Tongue (tissue), 3 donors: ENCODE measurements at places on chromosomes 16 and 17. TPM values are rescaled to one million over a fixed set of nuclear protein-coding genes. Genes with fewer than 3 reads are reported as not detected.
A peak's percentile ranks its signal among the peaks of the same experiment; 100 is the strongest.

DNA sequence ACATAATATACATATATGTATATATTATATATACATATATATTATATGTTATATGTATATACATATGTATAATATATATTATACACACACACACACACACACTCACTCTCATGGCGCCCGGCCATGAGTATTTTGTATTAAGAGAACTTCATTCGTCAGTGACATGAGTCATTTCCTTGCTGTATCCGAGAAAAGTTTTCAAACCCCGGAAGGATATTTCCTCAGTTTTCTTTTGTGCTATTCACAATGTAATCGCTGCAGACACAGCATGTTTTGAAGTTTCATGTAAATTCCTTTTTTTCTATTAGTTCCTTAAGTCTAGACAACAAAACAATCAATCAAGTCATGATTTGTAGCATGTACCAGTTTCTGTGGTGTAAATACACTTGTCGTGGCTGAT, 33.3 kb downstream of the OR1D5 start:
- DNase-seq: no peak

DNA sequence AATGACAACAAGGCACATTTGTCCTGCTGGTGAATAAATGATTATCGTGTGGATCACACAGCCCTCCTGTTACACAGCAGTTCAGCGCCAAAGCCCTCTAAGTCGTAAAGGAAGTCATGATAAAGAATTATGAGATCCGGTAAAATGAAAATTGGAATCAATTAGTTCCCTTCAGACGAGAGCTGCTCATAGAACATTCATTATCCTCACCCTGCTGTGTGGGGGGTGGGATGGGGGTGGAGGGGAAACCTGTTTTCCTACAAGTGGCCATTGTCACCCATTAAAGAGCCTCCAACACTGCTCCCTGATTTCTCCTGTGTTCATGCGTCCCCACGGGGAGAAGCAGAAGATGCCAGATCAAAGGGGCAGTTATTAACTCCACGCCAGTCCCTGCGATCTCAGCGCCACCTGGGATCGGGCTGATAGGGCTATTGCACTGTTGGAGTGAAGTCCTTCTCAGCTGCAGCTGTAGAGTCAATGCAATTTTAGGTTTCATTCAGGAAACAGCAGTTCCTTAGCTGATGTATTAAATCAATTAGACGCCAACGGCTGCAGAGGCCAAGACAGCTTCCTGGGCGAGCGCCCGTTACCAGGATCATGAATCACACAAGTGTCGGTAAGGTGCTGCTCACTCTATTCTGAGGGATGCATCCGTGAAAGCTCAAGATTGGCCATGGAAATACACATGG, 19.2 kb upstream of the CACNG4 start:
- DNase-seq: no peak

- no peak for DNase-seq
Measured at GRCh38 chr17:78173097-78173715, 4.8 kb downstream of the SYNGR2 start.

The MIEN1 gene
- total RNA-seq: 8.7 TPM

The KRTAP1-5 gene
- total RNA-seq: not detected

The HEXD gene
- 26.4 TPM for total RNA-seq

DNA sequence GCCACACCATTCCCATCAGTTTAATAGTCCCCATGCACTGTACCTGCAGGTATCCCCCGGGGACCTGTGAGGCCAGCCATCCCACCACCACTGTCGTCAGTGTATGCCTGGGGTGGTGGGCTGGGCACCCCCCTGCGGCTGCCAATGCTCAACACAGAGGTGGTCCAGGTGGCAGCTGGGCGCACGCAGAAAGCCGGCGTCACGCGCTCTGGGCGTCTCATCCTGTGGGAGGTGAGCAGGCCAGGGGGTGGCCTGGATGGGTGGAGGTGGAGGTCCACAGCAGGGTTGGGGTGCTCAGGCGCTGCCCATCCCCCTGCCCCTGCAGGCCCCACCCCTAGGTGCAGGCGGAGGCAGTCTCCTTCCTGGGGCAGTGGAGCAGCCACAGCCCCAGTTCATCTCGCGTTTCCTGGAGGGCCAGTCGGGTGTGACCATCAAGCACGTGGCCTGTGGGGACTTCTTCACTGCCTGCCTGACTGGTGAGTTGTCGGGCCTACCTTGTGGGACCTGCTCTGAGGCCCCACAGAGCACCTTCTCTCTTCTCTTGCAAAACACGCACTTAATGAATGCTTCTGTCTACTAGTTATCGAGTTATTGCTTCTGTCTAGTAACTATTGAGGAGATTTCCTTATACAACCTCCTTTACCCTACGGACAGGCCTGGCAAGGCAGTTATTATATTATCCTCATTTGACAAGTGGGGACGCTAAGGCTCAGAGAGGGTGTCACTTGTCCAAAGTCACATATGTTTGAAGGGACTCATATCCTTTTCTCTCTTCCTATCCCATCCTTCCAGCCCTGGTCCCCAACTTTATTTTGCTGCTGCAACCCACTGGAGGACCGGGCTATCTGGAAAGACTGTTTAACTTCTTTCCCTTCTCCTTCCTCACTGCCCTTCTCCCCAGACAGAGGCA, 5.8 kb upstream of the TRAF4 start:
- no peak for DNase-seq

The HIC1 gene
- 56.1 TPM for total RNA-seq

The GGA3 gene
- 21.0 TPM for total RNA-seq

The MXRA7 gene
- 200 TPM for total RNA-seq

DNA sequence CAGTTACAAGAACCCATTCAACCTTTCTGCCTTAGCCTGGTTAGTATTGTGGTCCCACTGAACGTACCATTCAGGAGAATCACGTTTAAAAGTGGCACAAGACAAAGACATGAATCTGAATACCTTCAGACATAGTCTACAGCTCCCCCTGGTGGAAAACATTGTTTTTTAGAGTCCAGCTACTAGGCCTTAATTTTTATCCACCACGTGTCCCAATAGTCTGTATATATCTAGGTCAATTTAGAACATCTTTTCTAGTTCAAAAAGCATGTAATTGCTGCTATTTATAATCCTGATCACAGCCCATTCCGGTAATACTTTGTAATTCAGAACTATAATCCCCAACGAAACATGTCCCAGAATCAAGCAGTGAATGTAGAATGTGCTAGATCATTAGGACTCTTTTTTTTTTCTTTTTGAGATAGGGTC, 13.7 kb upstream of the GUCY2D start:
- peak; percentile 95 for DNase-seq

DNA sequence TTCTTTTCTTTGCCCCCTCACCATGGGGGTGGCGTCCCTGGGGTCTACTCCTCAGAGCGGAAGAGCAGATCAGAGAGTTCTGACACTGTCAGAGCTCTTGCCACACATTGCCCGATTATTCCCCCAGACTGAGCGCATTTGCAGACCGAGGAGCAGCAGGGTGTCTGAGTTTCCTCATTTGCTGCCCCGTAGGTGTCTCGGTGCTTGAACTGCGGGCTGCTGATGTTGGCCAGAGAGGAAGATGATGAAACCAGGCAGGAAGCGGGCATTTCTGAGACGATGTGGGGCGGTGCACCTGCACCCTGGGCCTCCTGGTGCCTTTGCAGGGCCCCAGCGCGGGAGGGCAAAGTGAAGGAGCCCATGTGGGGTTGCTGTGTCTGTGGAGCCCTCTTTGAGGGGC, 55.2 kb downstream of the ARSG start:
- DNase-seq: no peak

The CCT6B gene
- total RNA-seq: 2.7 TPM
